ENCODE measurements at places on chromosomes 6 and 20. TPM values are rescaled to one million over a fixed set of nuclear protein-coding genes. Genes with fewer than 3 reads are reported as not detected.

GRCh38 chr20:24489631-24490260, 20.3 kb downstream of the SYNDIG1 start:
- no peak overlapping the region for H3K4me3 ChIP-seq
- no peaks in the 10 kb centered on the region for H3K4me1 ChIP-seq
- H3K27ac ChIP-seq, result no peak overlapping the region
- no peak for DNase-seq
- H3K27me3 ChIP-seq, result peaks cover 2% of the 10 kb centered on the region
- no peaks in the 10 kb centered on the region for H3K36me3 ChIP-seq

- no peak for DNase-seq
- H3K27me3 ChIP-seq, result no peaks in the 10 kb centered on the region
- H3K27ac ChIP-seq, result no peak overlapping the region
- H3K4me1 ChIP-seq, result no peaks in the 10 kb centered on the region
Observed at GRCh38 chr20:7137395-7138151, 370.1 kb downstream of the BMP2 start.

- no peaks in the 10 kb centered on the region for H3K36me3 ChIP-seq
- H3K4me3 ChIP-seq, result no peak overlapping the region
- H3K4me1 ChIP-seq, result peaks cover 9% of the 10 kb centered on the region
- no peak overlapping the region for H3K27ac ChIP-seq
- peaks cover 47% of the 10 kb centered on the region for H3K27me3 ChIP-seq
Observed at GRCh38 chr6:150033207-150033771, 8.0 kb upstream of the RAET1L start.

- no peaks in the 10 kb centered on the region for H3K27me3 ChIP-seq
- H3K36me3 ChIP-seq, result peaks cover 5% of the 10 kb centered on the region
- H3K4me1 ChIP-seq, result no peaks in the 10 kb centered on the region
- DNase-seq, result no peak
- no peak overlapping the region for H3K27ac ChIP-seq
- no peak overlapping the region for H3K4me3 ChIP-seq
Observed at GRCh38 chr20:37816003-37816402, 86.9 kb upstream of the VSTM2L start.

The KCNS1 gene
- total RNA-seq, result 0.34 TPM

The F13A1 gene
- not detected for total RNA-seq

The HUS1B gene
- 1.5 TPM for total RNA-seq
